ENCODE measurements at places on chromosomes 16 and 17.

GRCh38 chr17:29046473-29046839 lies 3.5 kb downstream of the PIPOX start:
- DNase-seq = no peak

GRCh38 chr16:66605177-66605978 lies 874 bp downstream of the CMTM3 start:
- peak; percentile 53 for DNase-seq

GRCh38 chr17:27631897-27632725 lies 1.1 kb downstream of the LGALS9 start:
- no peak for DNase-seq

DNA sequence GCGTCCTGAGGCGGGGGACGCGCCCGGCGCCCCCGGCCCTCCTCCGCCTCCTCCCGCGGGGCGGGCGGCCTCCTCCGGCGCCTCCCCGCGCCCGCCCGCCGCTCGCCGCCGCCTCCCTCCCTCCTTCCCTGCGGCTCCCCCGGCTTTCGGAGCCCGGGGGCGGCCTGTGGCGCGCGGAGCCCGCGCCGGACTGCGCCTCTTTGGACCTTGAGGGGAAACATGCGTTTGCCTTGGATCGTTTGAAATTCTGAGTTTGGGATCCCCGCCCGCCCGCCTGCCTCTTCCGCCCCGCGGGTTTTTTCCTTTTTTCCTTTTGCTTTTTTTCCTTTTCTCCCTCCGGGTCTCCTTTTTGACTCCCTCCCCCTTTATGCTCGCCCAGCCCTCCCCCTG lies 390 bp downstream of the ZNRF1 start:
- peak; percentile 24 for DNase-seq

All from iris pigment epithelial cell (primary cell).